Central memory CD4-positive, alpha-beta T cell (primary cell): ENCODE measurements at places on chromosomes 16 and 17.
A peak's percentile ranks its signal among the peaks of the same experiment; 100 is the strongest.

DNA sequence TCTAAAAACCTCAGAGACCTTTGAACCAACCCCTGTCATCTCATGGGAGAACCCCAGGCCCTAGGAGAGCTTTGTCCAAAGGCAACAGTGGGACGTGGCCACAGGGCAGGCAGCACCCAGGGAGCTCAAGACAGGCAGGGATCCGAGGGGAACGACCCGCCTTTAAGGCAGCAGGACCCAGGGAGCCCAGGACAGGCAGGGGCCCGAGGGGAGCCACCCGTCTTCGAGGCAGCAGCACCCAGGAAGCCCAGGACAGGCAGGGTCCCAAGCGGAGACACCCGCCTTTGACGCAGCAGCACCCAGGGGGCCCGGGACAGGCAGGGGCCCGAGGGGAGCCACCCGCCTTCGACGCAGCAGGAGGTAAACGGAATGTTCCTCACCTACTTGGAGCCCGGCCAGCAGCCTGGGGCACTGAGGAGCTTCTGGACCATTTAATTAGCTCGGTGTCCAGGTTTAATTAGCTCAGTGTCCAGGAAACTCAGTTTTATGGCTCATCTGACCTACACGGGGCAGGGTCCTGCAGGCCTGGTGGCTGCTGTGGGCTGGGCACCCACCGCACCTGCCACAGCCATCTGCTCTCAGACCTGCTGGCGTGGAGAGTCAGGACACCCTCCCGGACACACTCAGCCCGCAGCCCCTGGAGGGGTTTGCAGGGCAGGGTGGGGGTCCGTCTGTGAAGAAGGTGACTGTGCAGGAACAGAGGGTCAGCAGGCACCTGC, 24.4 kb downstream of the PIEZO1 start:
- no peak for DNase-seq

GRCh38 chr16:88415713-88416323, 33.1 kb downstream of the ZNF469 start:
- DNase-seq, result no peak

- DNase-seq, result no peak
These were observed 96.6 kb downstream of the MRM1 start for GRCh38 chr17:36697903-36698530.

- DNase-seq, result peak; percentile 31
These were observed 445 bp upstream of the DBNDD1 start for GRCh38 chr16:90019543-90020259.

DNA sequence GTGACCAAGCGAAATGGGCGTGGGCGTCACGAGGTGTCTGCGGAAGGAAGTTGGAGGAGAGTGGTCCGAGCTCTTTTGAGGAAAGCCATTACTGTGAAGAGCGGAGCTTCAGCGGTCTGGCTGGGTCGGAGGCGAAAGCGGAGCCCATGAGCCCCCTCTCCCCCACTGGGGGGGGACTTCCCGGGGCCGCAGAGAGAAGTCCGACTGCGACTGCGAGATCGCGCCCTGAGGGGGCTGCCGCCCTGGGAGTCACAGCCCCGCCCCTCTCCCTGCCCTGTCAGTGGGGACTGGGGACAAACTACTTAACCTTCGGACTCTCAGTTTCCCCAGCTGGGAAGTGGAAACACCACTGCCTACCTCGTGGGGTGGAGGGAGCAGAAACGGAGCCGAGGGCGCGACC, 20.0 kb upstream of the ARL4D start:
- no peak for DNase-seq

- peak; percentile 9 for DNase-seq
These were observed 724 bp downstream of the GAA start for GRCh38 chr17:80101946-80102663.

DNA sequence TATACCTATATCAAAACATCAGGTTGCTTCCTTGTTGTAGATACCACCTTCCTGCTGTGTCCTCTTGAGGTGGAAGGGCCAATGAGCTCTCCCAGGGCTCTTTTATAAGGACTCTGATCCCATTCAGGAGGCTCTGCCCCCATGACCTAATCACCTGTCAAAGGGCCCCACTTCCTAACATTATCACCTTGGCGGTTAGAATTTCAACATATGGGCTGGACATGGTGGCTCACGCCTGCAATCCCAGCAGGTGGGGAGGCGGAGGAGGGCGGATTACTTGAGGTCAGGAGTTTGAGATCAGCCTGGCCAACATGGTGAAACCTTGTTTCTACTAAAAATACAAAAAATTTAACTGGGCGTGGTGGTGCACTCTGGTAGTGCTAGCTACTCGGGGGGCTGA, 86.4 kb downstream of the HAPSTR1 start:
- no peak for DNase-seq

GRCh38 chr16:68389006-68389405, 59.3 kb downstream of the SMPD3 start:
- no peak for DNase-seq

DNA sequence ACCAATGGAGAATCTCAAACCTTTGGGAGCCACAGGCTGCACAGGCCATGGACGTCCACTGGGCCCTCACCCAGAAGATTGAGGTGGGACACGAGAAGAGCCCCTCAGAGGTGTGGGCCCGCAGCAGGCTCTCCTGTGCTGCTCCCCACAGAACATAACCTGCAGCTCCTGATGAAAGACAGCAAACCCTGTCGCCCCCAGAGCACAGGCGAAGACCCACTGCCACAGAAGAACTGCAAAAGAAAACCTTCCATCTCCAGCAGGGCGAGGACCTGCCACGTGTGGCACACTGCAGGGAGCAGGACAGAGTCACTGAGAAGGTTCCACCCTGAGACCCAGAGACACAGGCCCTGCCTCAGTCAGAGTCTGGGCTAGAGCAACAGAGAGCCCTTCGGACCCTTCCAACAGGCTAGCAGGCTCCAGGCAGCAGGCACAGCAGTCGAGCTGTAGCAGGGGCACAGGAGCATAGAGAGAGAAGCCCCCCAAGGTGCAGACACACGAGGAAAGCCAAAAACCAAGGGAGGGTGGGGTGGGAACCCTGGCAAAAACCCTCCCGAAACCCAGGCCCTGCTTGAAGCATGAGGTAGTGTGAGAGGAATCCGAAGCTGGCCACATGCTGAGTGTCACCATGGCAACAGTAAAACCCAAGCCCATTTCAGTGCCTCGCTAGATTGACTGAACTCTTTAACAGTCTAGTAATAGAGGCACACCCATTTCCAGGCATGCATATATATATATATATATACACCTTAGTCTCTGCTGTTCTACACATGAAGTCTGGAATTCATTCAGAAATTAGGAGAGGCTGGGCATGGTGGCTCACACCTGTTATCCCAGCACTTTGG, 60.0 kb upstream of the CHMP6 start:
- DNase-seq, result no peak

- no peak for DNase-seq
These were observed 66.0 kb downstream of the SNX20 start for GRCh38 chr16:50614955-50615724.
